ENCODE measurements at places on chromosomes 12 and 14.

GRCh38 chr12:2618291-2618995 is 176.3 kb upstream of the FKBP4 start:
- H3K4me3 ChIP-seq: no peak overlapping the region
- no peaks in the 10 kb centered on the region for H3K36me3 ChIP-seq
- H3K27ac ChIP-seq: no peak overlapping the region

- no peak overlapping the region for H3K27ac ChIP-seq
- H3K27me3 ChIP-seq: no peaks in the 10 kb centered on the region
- no peak overlapping the region for H3K4me3 ChIP-seq
- H3K36me3 ChIP-seq: no peaks in the 10 kb centered on the region
- no peak for DNase-seq
Measured at GRCh38 chr12:15649347-15649746, 139.8 kb downstream of the EPS8 start.

- no peaks in the 10 kb centered on the region for H3K27me3 ChIP-seq
- no peaks in the 10 kb centered on the region for H3K36me3 ChIP-seq
- H3K4me3 ChIP-seq: no peak overlapping the region
- no peaks in the 10 kb centered on the region for H3K4me1 ChIP-seq
Measured at GRCh38 chr12:93639406-93639805, 37.8 kb upstream of the CRADD start.

DNA sequence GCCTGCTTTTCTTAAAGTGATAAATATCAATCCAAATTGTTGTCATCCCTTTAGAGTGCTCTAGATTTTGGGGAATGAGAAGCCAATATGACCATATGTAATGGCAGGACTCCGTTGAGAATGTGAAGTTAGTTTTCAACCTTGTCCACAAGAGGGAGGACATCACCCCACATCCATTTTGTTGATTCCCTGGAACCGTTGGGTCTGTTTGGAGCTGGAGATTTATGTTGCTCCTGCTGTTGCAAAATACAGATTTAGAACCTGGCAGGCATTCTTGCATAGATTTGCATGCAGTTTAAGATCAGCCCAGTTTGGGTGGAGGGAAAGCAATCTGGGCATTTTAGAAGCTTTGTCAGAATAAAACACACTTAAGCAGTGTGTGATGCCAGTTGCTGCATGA is 620.1 kb downstream of the NRXN3 start:
- no peak overlapping the region for H3K27ac ChIP-seq
- no peaks in the 10 kb centered on the region for H3K27me3 ChIP-seq
- peak; percentile 56 for DNase-seq
- no peak overlapping the region for H3K4me3 ChIP-seq

DNA sequence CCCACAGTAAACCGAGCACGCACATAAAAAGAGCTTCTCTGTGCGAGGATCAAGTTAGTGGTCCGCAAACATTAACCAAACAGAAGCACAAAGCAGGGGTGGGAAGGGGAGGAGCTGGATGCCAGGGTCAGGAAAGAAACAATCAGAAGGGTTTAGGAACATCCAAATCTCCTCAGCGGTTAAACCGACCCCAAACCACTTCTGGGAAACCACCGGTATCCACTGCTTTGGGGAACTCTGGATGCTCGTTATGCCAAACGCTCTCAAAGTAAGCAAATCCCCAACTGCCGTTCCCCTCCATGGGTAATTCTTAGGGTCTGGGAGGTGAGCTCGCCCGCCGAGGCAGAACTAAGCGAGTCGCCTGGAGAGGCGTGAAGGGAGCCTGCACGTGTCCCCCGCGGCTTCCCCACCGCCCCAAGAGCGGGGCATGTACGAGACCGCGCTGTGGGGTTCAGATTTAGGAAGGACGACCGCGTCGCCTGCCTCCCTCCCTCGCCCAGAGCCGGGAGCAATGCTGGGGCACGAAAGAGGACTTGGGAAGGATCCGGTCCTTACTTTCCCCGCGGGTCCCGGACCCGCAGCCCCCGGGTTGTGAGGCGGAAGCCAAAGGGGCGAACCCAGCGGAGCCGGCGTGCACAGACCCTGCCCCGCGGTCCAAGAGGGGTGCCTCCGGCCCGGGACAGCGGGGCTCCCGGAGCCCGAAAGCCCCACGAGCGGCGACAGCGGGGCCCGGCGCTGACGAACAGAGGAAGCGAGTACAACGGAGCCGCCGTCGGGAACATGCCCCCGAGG is 711 bp downstream of the SBNO1 start:
- H3K4me3 ChIP-seq: peak overlapping the region; percentile 94
- H3K27ac ChIP-seq: peak overlapping the region; percentile 60
- DNase-seq: peak; percentile 77
- no peaks in the 10 kb centered on the region for H3K4me1 ChIP-seq
- no peaks in the 10 kb centered on the region for H3K27me3 ChIP-seq
- H3K36me3 ChIP-seq: peaks cover 9% of the 10 kb centered on the region

GRCh38 chr12:72502546-72502945 is 230.4 kb downstream of the TRHDE start:
- peaks cover under 1% of the 10 kb centered on the region for H3K4me1 ChIP-seq
- no peak overlapping the region for H3K4me3 ChIP-seq
- H3K27me3 ChIP-seq: no peaks in the 10 kb centered on the region
- DNase-seq: no peak
- no peak overlapping the region for H3K27ac ChIP-seq

- no peak overlapping the region for H3K27ac ChIP-seq
- H3K27me3 ChIP-seq: no peaks in the 10 kb centered on the region
Measured at GRCh38 chr14:69473260-69473659, 11.3 kb upstream of the PLEKHD1 start.

GRCh38 chr14:53032838-53033390 is 82.1 kb upstream of the FERMT2 start:
- DNase-seq: no peak
- no peaks in the 10 kb centered on the region for H3K27me3 ChIP-seq
- no peak overlapping the region for H3K27ac ChIP-seq
- peaks cover 49% of the 10 kb centered on the region for H3K36me3 ChIP-seq

GRCh38 chr12:119649202-119649808 is 18.6 kb upstream of the PRKAB1 start:
- no peaks in the 10 kb centered on the region for H3K36me3 ChIP-seq
- no peak overlapping the region for H3K4me3 ChIP-seq
- no peak overlapping the region for H3K27ac ChIP-seq
- DNase-seq: no peak
- no peaks in the 10 kb centered on the region for H3K4me1 ChIP-seq

GRCh38 chr14:92726135-92726932 is 22.1 kb downstream of the LGMN start:
- H3K4me1 ChIP-seq: no peaks in the 10 kb centered on the region
- no peak overlapping the region for H3K4me3 ChIP-seq
- H3K36me3 ChIP-seq: peaks cover 11% of the 10 kb centered on the region
- H3K27ac ChIP-seq: no peak overlapping the region

GRCh38 chr14:61153431-61153830 is 127.7 kb downstream of the TMEM30B start:
- peaks cover 5% of the 10 kb centered on the region for H3K4me1 ChIP-seq
- no peaks in the 10 kb centered on the region for H3K27me3 ChIP-seq
- peak overlapping the region; percentile 87 for H3K27ac ChIP-seq
- no peak overlapping the region for H3K4me3 ChIP-seq
